Natural killer cell (primary cell): ENCODE measurements at places on chromosomes 5 and 9. TPM values are rescaled to one million over a fixed set of nuclear protein-coding genes. Genes with fewer than 3 reads are reported as not detected.

DNA sequence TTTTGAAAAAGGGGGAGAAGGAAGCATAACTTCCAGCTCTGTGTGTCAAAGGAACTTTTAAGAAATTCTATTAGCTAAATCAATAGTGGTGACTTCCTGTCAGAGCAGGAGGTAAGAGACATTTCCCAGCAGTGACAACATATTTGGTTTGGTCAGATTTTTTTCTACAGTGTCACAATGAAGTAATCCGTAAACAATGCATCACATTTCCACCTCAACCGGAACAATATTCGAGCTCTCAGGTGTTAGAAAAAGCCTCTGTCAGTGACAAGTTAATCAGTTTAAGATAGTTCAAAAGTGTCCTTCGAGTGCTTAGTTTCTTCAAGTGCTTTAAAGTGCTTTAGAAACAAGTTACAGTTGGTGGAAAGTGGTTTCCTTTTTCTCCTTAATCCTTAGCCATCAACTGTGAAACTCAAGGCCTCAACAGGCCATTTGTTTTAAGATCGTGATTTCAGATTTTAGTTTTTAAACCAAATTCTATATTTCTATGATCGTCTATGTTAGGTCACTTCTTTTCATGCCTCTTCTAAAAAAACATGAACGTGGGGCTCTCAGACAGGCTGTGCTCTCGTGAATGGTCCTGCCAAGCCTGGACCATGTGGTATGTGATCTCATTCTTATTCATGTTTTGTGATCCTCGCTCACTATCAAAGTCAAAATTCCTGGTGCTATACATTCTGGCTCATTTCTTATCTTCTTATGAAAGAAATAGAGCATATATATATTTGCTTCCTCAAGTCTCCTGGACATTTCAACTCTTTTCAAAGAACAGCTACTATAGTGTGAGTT is 181.9 kb upstream of the HMHB1 start:
- no peak overlapping the region for H3K27ac ChIP-seq
- no peaks in the 10 kb centered on the region for H3K36me3 ChIP-seq
- no peaks in the 10 kb centered on the region for H3K27me3 ChIP-seq
- no peak for DNase-seq

GRCh38 chr5:98268162-98268860 is 505.2 kb upstream of the RGMB start:
- no peak overlapping the region for H3K4me3 ChIP-seq
- no peaks in the 10 kb centered on the region for H3K36me3 ChIP-seq
- H3K27ac ChIP-seq: no peak overlapping the region
- H3K4me1 ChIP-seq: no peaks in the 10 kb centered on the region
- no peaks in the 10 kb centered on the region for H3K27me3 ChIP-seq

DNA sequence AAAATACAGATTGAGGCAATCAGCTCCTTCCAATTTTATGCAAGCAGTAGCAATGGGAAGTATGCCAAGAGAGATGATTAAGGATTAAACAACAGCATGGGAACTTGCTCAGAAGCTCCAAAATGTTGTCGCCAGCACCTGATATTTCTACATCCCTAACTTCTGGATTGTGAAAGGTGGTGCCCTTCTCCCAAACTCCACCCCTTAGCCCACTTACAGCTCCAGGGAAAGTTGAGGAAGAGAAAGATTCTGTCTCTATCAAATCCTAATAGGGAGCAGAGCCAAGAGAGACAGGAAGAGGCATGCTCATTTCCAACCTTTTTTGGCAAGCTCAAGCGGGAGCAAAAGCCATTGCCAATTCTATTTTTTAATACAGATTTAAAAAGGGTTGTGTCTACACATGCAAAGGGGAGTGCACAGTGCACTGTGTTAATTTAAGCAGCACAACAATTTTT is 92.4 kb upstream of the NR3C1 start:
- no peaks in the 10 kb centered on the region for H3K36me3 ChIP-seq
- H3K27me3 ChIP-seq: no peaks in the 10 kb centered on the region
- DNase-seq: no peak
- H3K27ac ChIP-seq: no peak overlapping the region

GRCh38 chr5:97906135-97906534 is 723.1 kb upstream of the RIOK2 start:
- H3K4me1 ChIP-seq: no peaks in the 10 kb centered on the region
- no peak for DNase-seq
- H3K36me3 ChIP-seq: no peaks in the 10 kb centered on the region
- no peak overlapping the region for H3K27ac ChIP-seq
- H3K4me3 ChIP-seq: no peak overlapping the region
- no peaks in the 10 kb centered on the region for H3K27me3 ChIP-seq

DNA sequence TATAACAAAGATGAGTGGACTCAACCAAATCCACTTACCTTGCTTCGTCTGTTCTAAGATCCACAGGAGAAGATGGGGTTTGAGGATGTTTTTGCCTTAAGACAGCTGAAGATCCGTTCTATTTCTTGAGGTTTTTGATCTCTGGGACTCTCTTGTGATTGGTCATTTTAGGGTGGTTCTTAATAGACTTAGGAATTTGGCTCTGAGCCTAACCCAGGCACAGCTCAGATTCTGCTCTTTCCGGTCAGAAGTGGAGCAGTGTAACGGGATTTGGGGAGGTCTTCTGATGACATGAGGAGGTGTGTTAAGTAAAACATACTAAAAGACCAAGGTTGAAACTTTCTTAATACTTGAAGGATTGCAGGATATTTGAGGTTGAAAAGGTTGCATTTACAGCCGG is 166.9 kb downstream of the DMRT2 start:
- no peak overlapping the region for H3K4me3 ChIP-seq
- no peak for DNase-seq
- H3K27me3 ChIP-seq: no peaks in the 10 kb centered on the region
- H3K27ac ChIP-seq: no peak overlapping the region
- no peaks in the 10 kb centered on the region for H3K36me3 ChIP-seq
- H3K4me1 ChIP-seq: no peaks in the 10 kb centered on the region

- H3K27me3 ChIP-seq: no peaks in the 10 kb centered on the region
- peaks cover 4% of the 10 kb centered on the region for H3K4me1 ChIP-seq
- H3K36me3 ChIP-seq: peaks cover 8% of the 10 kb centered on the region
- no peak overlapping the region for H3K4me3 ChIP-seq
- peak; percentile 39 for DNase-seq
These were observed 69.2 kb downstream of the ANXA2R start for GRCh38 chr5:42970636-42971559.

DNA sequence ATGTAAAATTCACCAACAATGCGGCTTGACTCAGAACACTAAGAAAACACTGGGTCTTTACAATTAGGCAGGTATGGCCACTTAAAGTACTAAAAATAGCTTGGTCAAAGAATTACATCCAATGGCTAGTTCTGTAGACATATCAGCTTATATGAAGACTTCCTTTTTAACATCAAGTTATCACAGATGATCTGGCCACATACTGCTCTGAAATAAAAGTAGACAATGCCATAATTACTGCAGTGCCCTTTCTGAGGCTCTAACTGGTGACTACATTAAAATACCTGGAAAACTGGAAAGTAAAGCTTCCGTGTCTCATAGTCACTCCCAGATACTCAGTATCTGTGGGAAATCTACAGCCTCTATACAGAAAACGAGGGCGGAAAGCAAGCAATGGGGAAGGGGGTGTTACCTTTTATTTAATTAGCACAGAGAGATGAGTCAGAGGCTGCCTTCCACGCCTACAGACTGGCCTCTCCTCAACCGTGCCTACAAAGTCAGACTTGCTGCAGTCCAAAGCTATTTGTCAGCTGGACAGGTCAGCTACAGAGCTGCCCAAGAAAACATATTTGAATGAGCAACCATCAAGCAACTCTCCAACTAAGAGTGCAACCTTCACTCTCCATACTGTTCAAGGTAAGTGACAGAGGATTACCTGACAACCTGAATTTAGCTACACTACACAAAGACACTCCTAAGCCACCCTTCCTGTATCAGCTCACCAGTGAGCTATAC is 8.7 kb downstream of the SERINC5 start:
- H3K36me3 ChIP-seq: no peaks in the 10 kb centered on the region
- no peaks in the 10 kb centered on the region for H3K4me1 ChIP-seq
- H3K27me3 ChIP-seq: no peaks in the 10 kb centered on the region
- H3K4me3 ChIP-seq: no peak overlapping the region

- no peak overlapping the region for H3K4me3 ChIP-seq
- no peak for DNase-seq
- no peak overlapping the region for H3K27ac ChIP-seq
- peaks cover 48% of the 10 kb centered on the region for H3K36me3 ChIP-seq
- H3K4me1 ChIP-seq: peaks cover 11% of the 10 kb centered on the region
These were observed 135.8 kb downstream of the TLE4 start for GRCh38 chr9:79707589-79707988.

DNA sequence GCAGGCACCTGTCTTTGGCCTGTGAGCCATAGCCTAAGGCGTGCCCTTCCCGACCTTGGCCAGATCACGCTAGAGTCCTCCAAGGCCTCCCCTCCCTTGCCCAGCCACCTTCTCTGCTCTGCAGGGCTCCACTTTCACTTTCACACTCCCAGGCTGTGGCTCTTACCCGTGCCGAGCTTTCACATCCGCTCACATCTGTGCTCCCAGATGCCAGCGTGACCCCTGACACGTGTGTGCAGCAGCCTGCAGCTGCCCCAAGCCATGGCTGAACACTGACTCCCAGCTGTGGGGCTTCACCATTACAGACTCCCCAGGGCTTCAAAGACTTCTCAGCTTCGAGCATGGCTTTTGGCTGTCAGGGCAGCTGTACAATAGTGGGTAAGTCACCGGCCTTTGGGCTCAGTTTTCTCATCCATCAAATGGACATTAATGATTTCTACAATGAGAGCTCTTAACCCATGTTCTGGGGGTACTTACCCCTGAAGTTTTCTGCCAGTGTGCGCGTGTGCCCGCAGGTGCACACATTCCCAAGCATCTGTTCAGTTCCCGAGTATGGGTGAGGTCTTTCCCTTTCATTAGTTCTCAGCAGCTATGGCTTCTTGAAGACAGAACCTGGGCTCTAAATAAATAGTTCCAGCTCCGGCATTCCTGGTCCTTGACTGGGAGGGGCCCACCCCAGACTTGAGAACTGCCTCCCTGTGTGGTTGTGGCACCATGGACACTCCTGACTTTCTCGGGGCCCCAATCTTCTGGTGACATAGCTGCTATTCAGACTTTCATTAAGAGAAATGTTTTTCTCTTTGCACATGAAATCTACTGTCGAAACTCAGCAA is 118.6 kb downstream of the RGS3 start:
- H3K4me3 ChIP-seq: peak overlapping the region; percentile 7
- H3K27ac ChIP-seq: peak overlapping the region; percentile 81
- no peaks in the 10 kb centered on the region for H3K27me3 ChIP-seq
- peak; percentile 69 for DNase-seq

DNA sequence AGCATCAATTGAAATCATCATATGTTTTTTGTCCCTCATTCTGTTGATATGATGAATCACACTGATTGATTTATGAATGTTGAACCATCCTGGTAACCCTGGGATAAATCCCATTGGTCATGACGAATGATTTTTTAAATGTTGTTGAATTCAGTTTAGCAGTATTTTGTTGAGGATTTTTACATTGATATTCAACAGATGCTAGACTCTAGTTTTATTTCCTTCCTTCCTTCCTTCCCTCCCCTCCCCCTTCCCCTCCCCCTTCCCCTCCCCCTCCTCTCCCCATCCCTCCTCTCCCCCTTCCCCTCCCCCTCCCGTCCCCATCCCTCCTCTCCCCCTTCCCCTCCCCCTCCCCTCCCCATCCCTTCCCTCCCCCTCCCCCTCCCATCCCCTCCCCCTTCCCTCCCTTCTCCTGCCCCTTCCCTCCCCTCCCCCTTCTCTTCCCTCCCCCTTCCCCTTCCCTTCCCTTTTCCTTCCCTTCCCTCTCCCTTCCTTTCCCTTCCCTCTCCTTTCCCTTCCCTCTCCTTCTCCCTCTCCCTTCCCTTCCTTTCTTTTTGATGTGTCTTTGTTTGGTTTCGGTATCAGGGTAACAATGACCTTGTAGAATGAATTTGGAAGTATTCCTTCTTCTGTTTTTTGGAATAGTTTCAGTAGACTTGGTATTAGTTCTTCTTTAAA is 142.8 kb downstream of the AP3B1 start:
- H3K4me3 ChIP-seq: no peak overlapping the region
- no peak overlapping the region for H3K27ac ChIP-seq
- H3K4me1 ChIP-seq: no peaks in the 10 kb centered on the region
- no peak for DNase-seq
- no peaks in the 10 kb centered on the region for H3K27me3 ChIP-seq

- no peak for DNase-seq
- peaks cover 6% of the 10 kb centered on the region for H3K4me1 ChIP-seq
- peaks cover 29% of the 10 kb centered on the region for H3K36me3 ChIP-seq
- no peak overlapping the region for H3K27ac ChIP-seq
- H3K27me3 ChIP-seq: no peaks in the 10 kb centered on the region
These were observed 13.4 kb upstream of the LTC4S start for GRCh38 chr5:179780362-179780761.

- H3K27ac ChIP-seq: no peak overlapping the region
- no peaks in the 10 kb centered on the region for H3K27me3 ChIP-seq
- H3K4me3 ChIP-seq: no peak overlapping the region
- peaks cover under 1% of the 10 kb centered on the region for H3K36me3 ChIP-seq
These were observed 8.9 kb downstream of the F2R start for GRCh38 chr5:76724871-76725270.

DNA sequence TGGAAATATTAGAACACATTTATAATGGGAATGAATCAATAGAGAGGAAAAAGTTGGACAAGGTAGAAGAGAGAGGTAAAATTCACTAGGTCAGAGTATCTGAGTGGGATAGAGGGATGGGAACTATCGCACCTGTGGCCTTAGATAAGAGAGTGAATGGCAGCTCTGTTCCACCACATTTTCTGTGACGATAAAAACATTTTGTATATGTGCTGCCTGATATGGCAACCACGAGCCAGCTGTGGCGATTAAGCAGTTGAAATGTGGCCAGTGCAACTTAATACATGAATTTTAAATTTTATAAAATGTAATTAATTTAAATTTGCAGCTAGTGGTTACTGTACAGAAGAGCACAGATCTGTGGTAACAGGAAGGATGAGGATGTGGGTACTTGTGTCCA is 46.7 kb downstream of the ZNF354A start:
- no peak overlapping the region for H3K4me3 ChIP-seq
- DNase-seq: no peak
- H3K27ac ChIP-seq: no peak overlapping the region
- H3K4me1 ChIP-seq: no peaks in the 10 kb centered on the region
- no peaks in the 10 kb centered on the region for H3K27me3 ChIP-seq
- H3K36me3 ChIP-seq: no peaks in the 10 kb centered on the region

- H3K4me1 ChIP-seq: no peaks in the 10 kb centered on the region
- no peaks in the 10 kb centered on the region for H3K27me3 ChIP-seq
- H3K27ac ChIP-seq: no peak overlapping the region
- DNase-seq: no peak
- H3K36me3 ChIP-seq: no peaks in the 10 kb centered on the region
- H3K4me3 ChIP-seq: no peak overlapping the region
These were observed 102.2 kb downstream of the MAP1B start for GRCh38 chr5:72209147-72210115.

- peaks cover 5% of the 10 kb centered on the region for H3K4me1 ChIP-seq
- H3K4me3 ChIP-seq: no peak overlapping the region
- H3K27ac ChIP-seq: no peak overlapping the region
- no peaks in the 10 kb centered on the region for H3K27me3 ChIP-seq
These were observed 82.6 kb downstream of the GPR21 start for GRCh38 chr9:123116036-123116435.

- peaks cover 9% of the 10 kb centered on the region for H3K27me3 ChIP-seq
- H3K27ac ChIP-seq: peak within 1 kb of the TSS; percentile 84
- no peak for DNase-seq
- H3K4me1 ChIP-seq: peaks cover 31% of the 10 kb centered on the region
- H3K4me3 ChIP-seq: peak within 1 kb of the TSS; percentile 58
- no peaks in the 10 kb centered on the region for H3K36me3 ChIP-seq
These were observed at the start of gene CYSRT1 for GRCh38 chr9:137224830-137225694. TSS of gene CYSRT1 (plus strand) at chr9:137225174. CDS start at chr9:137225622, 448 bp downstream.

Gene CCL27
- total RNA-seq: not detected

Gene MSX2
- total RNA-seq: not detected

Gene BHMT
- not detected for total RNA-seq

Gene AKNA
- total RNA-seq: 676 TPM

Gene IL5
- not detected for total RNA-seq

Gene CDH6
- total RNA-seq: not detected
